ENCODE measurements at places on chromosomes 3 and 15.

GRCh38 chr3:163773136-163773535 is 1305.2 kb downstream of the SI start:
- no peak for DNase-seq

DNA sequence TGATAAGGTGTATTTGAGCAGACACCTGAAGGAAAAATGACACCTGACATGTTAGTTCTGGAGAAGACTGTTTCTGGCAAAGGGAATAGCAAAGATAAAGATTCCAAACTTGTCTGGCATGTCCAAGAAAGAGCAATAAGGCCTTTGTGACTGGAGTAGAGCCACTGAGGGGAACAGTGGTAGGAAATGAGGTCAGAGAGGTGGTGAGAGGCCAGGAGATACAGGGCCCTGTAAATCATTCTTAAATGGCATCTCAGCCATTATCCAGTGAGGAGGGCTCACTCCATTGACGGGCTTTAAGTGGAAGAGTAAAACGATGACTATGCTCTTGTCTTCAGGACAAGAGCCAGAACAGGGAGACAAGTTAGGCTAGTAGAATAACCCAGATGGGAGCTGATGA is 4.5 kb downstream of the SLC49A4 start:
- DNase-seq = no peak

DNA sequence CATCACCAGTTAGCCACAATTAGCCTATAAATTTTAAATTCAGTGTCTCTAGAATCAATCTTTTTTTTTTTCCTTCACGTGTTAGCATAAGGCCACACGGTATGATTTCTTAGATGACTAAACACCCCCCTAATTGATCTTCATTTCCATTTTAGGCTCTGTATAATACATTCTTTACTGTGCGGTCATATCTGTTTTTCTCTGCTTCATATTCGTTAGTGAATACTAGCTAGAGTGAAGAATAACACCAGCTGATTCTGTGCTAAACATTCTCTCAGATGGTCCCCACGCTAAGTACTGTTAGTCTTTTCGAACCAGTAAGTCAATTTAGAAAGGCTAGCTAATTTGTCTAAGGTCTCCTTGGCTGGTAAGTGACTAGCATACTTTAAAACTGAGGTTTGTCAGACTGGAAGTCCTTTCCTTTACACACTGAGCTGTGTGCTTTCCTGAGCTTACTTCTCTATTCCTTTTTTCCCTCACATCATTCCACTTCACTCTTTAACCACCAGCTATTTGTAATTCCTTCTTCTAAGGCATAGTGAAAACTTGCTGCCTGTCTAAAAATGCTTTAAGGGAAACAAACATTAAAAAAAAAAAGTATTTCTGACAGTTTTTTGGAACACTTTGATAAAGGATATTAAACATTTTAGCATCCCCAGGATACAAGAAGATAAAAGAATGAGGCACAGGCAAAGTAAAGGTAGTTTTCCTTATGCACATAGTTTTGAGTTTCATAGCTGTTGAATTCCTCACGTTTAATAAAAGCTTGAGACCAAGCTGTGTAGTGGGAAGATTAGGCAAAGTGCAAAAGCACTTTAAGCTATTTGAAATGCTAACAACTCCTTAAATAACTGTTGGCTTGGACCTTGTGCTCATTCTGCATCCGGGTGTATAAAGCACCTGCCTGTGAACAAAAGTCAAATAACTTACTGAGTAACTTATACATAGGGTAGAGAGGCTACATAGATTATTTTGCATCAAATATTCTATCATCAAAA is 17.1 kb downstream of the ZFAND6 start:
- no peak for DNase-seq

- no peak for DNase-seq
Measured at GRCh38 chr15:55357774-55358173, 38.8 kb downstream of the PIGB start.

DNA sequence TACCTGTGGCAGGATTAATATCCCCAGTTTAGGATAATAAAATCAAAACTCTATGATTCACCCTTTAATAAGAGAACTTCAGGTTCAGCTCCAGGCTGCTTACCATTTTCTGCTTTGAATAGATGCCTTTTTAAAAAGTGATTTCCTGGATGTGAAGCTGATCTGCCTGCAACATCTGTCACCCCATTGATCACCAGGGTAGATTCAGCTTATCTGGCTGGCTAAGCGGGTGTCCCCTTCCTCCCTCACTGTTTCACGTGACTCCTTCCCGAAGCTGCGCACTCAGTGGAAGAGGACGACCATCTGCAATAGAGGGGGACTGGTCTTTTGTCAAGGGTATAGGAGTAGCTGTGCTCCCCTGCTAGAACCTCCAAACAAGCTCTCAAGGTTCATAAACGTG is 128.1 kb downstream of the IL1RAP start:
- DNase-seq = no peak

DNA sequence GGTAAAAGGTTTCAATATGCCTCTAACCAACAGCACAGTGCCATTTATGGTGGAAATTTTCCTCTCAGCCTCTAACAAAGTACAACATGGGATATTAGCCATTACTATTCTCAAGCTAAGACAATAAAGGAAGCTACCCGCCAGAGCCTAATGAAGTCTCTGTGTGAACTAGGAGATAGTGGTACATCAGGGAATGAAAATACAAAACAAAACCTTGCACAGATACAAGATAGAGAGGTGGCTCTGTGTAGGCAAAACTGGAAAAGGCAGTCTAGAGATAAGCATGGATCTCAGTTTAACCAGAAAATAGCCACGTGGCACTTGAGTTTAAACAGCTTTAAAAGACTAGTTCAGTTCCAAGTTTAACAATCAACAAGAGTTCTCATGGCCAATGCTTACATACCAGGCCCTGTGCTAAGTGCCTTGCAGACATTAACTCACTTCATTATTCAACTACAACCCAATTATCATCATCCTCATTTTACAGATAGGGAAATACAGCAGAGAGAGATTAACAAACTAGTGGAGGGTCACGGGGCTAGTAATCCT is 279.3 kb downstream of the IGSF11 start:
- no peak for DNase-seq

DNA sequence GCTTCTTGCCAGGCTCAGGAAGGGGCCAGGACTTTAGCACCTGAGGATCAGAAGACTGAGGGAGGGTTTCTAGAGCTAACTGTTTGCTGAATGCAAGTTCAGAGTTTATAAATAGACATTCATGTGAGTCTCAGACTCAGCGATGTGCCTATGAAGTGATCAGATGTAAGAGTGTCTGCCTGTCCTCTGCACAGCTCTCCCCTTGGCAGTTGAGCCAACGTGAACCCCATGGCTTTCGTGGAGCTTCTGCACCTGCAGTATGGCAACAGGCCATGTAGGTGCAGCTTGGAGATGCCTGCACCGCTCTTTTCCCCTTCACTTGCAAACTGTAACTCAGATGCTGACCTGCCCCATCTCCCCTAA is 141.9 kb downstream of the CHDH start:
- no peak for DNase-seq

DNA sequence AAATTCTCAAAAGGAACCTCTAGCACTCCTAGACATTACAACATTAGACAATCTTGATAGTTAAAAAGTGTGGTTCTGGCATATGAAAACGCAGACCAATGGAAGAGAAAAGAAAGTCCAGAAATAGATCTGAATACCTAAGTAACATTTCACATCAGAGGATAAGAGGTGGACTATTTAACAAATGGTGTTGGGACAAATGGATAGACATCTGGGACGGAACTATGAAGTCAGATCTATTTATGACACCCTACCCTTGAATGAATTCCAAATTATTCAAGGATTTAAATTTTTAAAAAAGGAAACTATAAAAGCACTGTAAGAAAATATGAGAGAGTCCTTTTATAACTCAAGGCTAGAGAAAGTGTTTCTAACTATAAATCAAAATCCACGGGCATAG is 111.3 kb downstream of the SCN11A start:
- no peak for DNase-seq

- DNase-seq = no peak
Measured at GRCh38 chr3:84547971-84548970, 410.5 kb upstream of the CADM2 start.

DNA sequence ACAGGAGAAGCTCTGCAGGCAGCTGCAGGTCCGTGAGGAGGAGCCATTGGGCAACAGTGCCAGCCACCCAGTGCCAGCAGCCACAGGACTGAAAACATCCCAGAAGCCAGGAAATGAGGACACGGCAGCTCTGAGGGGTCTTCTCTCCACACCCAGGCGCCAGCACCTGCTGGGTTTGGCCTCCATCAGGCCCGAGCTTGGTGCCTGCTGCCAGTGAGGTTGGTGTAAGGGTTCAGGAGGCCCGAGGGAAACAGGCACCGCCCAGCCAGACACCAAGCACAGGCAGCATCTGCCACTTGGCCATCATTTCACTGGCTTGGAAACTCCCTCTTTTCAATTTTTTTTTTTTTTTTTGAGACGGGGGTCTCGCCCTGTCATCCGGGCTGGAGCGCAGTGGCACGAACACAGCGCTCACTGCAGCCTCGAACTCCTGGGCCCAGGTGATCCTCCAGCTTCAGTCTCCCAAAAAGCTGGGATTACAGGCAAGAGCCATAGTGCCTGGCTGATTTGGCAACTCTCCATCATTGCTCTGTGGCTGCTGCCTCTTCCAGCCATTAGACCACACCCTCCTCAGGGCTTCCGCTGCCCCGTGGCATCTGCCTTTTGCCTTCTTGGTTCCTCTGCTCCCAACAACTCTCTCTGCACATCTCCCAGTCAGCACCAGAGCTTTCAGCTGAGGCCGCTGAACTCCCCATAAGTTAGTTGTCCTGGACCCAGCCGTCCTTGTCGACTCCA is 1.5 kb upstream of the ITIH3 start:
- DNase-seq = no peak

- DNase-seq = no peak
Measured at GRCh38 chr15:100147828-100148227, 193.9 kb downstream of the ADAMTS17 start.

GRCh38 chr3:148707601-148708380 is 10.1 kb downstream of the AGTR1 start:
- no peak for DNase-seq
